Spinal cord (tissue), 10 donors: ENCODE measurements at places on chromosomes 4 and X.

DNA sequence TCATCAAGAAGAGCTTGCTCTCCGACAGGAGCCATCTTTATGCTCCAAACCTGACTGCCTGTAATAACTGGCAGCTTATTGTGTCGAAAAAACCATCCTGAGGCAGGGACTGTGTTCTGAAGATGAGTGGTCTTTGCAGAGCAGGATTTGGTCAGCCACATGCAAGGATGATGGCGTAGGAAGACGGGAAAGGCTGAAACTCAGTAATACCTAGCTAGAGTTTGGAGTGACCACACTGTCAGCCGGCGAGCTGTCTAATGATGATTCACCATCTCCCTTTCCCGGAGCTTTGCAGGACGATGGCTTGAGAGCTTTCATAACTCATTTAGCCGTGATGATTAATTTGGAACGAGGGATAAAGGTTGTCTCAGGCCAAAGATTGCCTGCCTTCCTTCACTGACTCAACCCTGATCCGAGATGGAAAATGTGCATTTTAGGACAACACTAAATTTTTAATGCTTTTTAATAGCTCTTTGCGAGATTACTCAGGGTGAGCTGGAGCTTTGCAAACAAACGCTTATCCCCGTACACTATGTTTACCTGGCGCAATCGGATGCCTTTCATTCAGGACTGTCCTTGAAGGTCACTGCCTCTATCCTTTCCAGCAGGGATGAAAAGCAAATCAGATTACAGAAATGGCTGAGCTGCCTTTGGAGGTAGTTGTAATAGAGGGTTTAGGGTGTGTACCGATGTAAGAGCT is 288.5 kb downstream of the ASMT start:
- no peak for DNase-seq

DNA sequence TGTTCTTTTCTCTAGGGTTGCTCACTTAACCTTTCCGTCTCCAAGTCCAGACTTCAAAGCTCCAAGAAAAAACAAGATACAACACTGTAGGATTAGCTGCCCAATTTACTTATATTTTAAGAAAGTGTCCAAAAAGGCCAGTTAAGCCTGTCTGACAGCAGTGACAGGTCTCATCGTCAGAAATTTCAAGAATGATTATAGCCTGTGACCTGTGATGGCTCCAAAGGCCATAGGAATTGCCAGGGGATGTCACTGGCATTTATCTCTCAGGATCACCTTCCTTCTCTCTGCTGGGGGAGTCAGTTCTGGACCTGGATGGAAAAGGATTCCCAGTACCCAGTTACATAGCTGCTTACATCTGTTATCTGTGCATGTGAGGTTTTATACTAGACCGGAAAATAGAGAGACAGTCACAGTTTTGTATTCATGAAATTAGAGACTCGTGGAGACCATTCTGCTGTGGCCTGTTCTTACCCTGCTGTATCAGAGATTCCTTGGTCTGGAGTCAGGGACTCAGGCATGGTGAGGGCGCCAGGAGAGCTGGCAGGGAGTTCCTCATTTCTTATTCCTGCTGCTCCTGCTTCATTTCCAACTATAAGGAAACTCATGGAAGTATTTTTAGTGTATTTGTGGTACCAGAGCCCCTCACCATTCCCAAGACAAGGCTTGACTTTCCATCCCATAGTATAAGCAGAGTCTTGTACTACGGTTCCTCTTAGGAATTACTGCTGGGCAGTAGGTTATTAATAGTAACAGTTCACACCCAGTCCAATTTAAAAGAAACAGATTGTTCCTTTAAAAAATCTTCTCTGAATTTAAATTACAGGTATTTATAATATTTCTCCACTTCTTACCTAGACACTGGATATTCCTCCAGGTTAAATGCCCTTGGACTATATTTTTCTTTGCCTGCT is 220.8 kb downstream of the SHROOM3 start:
- DNase-seq: no peak

GRCh38 chr4:140240237-140240636 is 86.3 kb upstream of the MAML3 start:
- no peak for DNase-seq

DNA sequence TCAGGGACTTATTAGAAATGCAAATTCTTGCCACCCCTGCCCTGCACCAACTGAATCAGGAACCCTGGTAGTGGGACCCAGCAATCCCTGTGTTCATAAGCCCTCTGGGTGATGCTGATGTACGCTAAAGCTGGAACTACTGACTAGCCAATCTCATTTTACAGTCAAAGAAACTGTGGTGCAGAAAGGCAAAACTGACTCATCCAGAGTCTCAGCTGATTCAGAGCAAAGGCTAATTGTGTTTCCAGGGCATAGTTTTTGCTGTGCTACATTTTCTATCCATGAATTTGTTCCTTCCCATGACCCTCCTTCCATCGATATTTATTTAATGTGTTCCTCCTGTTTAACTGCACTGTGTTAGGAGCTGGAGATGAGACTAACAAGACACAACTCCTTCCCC is 207.5 kb downstream of the REPS2 start:
- DNase-seq: no peak

- no peak for DNase-seq
These were observed 39.3 kb upstream of the MXD4 start for GRCh38 chr4:2301225-2301642.

DNA sequence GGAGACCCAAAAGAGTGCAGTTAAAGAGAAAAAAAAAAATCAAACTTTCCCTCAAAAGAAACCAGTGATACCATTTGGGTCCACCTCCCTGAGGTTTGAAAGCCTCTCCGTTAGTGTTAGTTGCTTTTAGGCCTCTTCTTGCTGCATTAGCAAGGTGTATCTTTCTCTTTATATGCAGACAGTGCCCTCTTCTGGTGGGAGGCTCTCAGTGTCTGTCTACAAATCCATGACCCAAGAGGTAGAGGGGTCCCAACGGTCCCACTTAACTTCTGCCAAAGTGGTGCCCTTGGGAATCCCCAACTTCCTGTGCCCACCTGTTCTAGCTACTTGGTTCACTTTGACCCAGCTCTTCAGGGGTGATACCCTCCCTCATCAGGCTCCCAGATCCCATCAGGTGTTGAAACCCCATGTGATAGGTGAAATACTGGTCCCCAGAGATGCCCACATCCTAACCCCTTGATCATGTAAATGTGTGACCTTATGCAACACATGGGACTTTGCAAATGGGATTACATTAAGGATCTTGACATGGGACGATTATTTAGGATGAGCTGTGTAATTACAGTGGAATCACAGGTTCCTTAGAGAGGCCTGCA is 63.7 kb upstream of the CD99 start:
- no peak for DNase-seq

DNA sequence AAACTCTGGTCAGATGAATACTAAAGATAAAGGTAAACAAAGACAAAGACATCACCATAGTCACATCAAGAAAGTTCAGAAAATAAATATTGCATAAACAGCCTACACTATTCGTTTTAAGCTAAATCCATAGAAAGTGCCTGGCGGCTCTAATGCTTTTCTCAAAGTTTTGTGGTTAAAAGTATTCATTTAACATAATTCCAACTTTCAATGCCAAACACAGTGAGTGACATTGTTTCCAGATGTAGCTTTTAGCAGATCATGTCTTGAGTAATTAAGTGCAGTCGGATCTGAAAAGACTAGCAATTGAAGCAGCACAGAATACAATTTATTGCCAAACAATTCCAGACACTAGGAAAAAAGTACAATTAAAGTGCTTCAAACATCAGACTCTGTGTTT is 287.1 kb upstream of the ADGRL3 start:
- peak; percentile 10 for DNase-seq

DNA sequence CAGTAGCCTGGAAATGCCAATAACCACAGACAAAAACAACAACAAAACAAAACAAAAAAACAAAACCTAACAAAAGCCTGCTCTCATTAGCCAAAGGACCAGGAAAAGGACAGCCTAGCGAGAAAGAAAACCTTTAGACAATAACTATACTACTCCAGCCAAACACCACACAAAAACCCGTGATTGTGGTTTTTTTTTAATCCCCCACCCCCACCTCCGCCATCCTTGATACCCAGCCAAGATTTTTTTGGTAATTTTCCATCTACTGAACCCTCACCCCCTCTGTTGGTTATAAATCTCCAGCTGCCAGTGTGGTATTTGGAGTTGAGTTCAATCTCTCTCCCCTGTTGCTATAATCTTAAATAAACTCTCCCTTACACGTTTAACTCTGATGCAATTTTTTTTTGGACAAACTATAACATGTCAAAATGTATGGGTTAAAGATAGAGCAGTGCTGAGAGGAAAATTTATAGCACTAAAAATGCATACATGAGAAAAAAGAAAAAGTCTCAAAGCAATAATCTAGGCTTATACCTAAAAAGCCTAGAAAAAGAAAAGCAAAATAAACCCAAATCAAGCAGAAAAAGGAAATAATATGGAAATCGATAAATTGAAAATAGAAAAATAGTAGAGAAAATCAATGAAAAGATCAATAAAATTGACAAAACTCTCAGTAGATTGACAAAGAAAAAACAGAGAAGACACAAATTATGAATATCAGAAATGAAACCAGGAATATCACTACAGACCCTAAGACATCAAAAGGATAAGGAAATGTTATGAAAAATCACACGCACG is 83.7 kb downstream of the NAT8L start:
- peak; percentile 22 for DNase-seq

- DNase-seq: no peak
These were observed 192.8 kb downstream of the SLC7A11 start for GRCh38 chr4:138049355-138049754.

DNA sequence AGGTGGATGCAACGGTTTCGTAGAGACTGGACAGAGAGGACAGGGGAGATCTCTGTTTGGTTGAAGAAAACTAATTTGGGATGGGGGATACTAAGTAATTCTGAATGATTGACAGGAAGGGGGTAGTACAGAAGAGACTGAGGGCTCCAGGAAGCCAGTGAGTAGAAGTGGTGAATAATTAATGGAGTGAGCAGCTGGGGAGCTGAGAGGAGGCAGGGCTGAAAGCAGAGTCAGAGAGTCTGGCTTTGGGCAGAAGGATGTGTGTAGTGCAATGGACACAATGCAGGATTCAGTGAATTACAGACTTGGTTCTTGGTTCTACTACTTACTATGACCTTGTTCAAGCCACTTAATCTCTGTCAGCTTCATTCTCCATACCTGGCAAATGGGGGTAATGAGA is 161.7 kb downstream of the RBMX2 start:
- no peak for DNase-seq

- no peak for DNase-seq
These were observed 30.7 kb downstream of the ARHGEF9 start for GRCh38 chrX:63754136-63754859.

DNA sequence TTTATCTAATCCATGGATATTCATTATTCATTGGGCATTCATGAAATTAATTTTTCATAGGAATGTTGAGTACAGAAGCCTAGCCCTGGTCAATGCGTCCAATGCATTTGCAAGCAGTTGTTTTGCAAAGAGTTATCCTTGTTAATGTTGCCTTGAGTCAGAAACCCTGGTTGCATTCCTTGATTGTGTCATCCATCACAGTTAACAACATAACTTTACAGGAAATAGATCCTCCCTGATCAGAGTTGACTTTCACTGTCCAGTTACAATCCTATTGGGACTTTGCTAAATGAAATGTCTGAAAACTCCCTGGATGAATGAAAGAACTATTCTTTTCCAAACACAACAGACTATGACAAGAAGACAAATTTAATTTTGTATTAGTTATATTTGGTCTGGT is 924.3 kb upstream of the SLIT2 start:
- no peak for DNase-seq

DNA sequence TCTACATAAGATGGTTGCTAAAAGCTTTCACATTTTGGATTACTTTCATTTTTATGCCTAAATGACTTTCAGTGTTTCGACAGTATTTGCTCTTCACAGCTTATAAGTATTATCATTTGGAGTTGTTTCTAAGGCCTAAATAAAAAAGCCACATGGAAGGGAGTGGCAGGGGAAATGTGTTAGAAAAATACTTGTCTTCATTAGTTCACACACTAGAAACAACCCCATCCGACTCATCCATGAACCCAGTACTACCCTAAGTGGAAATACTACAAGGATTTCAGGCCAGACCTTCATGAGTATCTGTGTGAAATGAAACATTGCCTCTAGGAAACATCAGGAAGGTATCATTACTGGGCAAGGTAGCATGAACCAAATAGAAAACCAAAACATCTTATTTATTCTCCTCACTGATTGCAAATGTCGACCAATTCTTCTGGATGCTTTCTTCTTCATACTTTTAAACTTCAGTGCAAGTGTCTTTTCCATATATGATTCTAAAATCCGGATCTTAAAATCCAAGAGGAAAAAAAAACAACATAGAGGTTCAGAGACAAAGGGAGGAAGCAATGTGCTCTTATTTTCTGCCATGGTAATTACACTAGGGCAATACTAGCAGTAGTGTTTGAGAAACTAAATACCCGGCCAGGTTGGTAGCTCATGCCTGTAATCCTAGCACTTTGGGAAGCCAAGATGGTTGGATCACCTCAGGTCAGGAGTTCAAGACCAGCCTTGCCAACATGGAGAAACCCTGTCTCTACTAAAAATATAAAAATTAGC is 349.4 kb downstream of the ARHGAP24 start:
- DNase-seq: no peak

- no peak for DNase-seq
These were observed 213.8 kb upstream of the LDB2 start for GRCh38 chr4:17112292-17112659.

DNA sequence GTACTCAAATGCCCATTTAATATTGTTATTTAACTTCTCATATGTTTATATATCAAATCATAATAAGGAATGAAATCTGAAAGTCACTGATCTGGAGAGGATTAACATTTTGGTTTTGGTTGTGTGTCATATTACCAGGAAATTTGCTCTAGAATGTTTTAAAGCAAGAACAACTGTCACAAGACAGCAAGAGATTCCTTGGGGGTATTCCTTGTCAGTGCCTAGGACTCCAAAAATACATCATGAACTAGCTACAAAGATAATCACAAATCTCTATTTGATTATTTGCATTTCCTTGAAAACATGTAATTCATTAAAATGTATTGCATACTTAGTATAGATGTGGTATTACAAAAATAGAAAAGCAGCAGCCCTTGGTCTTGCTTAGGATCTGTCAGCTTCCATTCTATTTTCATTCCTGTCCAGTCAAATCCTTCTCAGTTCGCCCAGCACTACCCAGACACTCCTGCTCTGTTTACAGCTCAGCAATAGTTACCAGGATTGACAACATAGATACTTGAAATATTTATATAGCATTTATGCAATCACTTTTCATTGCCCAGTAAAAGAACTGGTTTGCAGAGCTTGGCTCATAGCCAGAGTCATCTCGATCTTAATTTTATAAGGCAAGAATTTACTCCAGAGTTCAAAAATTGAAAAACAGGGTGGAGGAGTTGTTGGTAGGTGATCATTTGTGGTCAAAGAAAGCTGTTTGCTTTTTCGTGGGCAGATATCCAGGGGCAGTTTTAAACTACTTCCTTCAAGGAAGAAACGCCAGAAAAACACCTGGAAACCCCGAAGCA is 9.2 kb upstream of the BMP3 start:
- no peak for DNase-seq

DNA sequence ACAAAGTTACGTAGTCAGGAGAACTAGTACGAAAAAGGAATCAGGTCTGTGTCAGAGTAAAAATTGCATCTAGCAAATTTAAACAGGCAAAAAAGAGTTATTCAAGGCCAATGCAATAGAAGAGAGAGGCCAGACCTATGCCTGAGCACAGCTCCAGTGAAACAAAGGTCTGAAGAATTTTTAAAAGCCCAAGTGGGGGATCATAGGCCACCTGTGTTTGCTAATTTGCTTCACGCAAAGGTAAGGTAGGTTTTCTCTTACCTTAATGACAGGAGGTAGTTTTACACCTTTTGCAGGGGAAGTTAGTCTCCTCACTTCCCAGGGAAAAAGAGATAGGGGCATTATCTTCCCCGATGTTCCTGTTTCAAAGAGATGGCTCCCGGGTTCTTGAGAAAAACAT is 448.6 kb upstream of the TECRL start:
- no peak for DNase-seq

- no peak for DNase-seq
These were observed 29.9 kb upstream of the CXXC4 start for GRCh38 chr4:104524591-104524990.
